Activated B cell treated with CpG ODN at 0.5 μM for 24 hours (primary cell): ENCODE measurements at places on chromosomes 2 and 18. TPM values are rescaled to one million over a fixed set of nuclear protein-coding genes. Genes with fewer than 3 reads are reported as not detected.

GRCh38 chr2:42008241-42008921, 39.4 kb upstream of the PKDCC start:
- DNase-seq: no peak

GRCh38 chr2:177147834-177148445, 64.7 kb upstream of the HNRNPA3 start:
- no peak for DNase-seq

DNA sequence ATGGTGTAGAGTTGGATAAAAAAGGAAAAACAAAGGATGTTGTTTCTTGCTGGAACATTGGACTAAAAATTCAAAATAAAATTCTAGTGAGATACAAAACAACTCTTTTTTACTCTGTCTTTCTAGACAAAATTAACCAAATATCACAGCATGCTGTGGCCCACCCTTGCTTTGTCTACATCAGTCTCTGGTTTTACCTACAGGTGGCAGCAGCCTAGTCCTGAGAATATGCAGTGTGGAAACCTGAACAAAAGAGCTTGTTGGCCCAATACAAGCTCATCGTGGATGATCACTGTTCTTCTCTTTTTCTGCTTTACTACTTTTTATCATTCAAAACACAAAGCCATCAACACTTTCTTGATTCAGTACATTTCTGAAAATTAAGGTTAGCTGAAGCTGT, 210.4 kb downstream of the CDH19 start:
- no peak for DNase-seq

GRCh38 chr2:47225061-47225783, 70.1 kb upstream of the STPG4 start:
- no peak for DNase-seq

DNA sequence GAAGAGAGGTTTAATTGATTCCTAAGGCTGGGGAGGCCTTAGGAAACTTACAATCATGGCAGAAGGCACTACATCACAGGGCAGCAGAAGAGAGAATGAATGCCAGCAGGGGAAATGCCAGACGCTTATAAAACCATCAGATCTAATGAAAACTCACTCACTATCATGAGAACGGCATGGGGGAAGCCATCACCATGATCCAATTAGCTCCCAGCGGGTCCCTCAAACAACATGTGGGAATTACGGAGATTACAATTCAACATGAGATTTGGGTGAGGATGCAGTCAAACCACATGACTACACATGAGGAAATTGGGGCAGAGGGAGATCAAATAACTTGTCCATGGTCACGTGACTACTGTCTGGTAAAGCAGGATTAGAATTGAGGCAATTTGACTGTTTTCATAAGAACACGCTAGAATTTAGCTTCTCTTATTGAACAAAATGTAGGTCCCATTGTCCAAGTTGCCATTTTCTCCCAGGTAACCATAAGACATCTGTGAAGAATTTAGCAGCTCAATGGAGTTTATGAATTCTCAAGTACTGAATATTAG, 445.1 kb upstream of the CDH20 start:
- no peak for DNase-seq

DNA sequence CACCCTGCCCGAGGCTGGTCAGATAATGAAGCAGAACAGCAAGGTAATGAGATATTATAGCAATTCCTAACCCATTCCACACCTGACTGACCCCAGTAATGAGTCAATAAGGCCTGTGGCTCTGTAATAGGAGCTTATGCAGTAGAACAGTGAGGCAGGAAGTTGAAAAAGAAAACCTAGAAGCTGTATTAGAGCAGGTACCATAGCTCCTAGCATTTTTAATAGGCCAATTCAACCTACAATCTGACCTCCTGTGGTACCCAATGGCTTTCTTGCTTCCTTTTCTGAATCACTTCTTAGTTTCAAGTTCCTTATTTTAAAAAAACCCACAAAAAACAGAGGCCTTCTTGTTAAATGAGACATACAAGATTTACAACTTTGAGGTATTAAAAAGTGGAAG, 43.6 kb upstream of the MAP2 start:
- no peak for DNase-seq

- no peak for DNase-seq
Observed at GRCh38 chr2:218357236-218358177, 850 bp downstream of the CATIP start.

GRCh38 chr18:76476665-76477561, 18.1 kb downstream of the ZNF516 start:
- no peak for DNase-seq

- DNase-seq: no peak
Observed at GRCh38 chr2:71503837-71504236, 50.5 kb downstream of the DYSF start.

DNA sequence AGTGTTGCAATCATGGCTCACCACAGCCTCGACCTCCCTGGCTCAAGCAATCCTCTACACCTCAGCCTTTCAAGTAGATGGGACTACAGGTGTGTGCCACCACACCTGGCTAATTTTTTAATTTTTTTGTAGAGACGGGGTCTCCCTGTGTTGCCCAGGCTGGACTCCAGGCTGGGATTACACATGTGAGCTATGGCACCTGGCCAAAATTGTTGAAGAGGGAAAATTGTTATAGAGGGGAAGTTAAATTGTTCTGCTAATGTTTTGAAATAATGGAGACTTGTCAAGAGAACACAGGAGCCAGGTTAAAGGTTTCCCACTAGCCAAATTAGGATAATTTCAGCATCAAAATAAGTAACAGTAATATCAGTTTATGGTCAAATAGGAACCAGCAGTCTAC, 25.1 kb downstream of the PPIG start:
- DNase-seq: no peak

- no peak for DNase-seq
Observed at GRCh38 chr2:98634406-98635092, 26.2 kb downstream of the UNC50 start.

DNA sequence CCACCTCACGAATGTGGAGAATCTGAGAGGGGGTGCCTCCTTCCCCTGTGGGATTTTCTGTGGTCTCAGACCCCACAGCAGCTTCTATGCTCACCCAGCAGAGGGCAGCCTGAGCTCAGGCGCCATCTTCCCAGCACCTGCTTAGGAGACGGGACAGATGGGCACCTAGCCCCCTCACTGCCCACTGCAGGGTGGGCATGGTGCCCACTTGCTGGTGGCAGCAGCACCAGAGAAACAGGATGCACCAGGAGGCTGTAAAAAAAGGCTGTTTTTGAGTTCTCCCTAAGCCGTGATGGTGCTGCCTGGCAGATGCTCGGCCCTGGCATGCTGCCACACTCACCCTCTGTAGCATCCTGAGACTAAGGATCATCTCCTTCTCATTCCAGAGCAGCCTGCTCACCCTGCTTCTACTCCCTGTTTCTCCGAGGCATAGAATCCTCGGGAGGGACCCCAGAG, 19.1 kb upstream of the SLC20A1 start:
- peak; percentile 55 for DNase-seq

DNA sequence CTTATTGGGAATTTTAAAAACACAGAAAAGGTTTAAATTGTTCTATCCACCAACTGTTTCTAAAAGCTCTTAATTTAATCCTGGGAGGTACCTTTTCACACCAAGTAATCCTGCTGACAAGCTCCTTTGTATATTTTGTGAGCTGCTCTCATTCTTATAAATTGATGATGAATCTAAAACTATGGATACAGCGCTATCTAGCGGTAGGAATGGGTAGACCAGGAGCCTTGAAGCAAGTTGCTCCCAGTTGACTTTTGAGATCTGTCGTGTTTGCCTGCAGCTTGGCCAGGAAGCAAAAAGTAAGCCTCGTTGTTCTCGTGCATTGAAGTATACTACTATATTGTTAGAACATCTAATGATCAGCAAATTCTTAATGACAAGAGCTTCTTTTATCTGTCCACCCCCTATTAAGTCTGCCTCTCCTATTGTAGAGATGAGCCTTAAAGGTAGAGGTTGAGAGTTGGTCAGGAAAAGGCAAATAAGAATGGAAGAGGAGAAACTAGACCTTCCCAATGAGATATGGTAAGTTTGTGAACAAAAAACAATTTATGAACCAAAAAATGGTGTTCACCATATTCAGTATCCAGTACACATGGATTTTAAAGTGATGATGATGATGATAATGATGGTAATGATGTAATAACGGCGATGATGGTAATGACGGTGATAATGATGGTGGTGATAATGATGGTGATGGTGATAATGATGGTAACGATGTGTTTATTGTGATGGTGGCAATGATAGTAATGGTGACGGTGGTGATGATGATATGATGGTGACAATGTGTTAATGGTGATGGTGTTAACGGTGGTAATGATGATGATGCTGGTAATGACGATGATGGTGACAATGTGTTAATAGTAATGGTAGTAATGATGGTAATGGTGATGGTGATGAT, 212.1 kb upstream of the NCKAP5 start:
- no peak for DNase-seq

DNA sequence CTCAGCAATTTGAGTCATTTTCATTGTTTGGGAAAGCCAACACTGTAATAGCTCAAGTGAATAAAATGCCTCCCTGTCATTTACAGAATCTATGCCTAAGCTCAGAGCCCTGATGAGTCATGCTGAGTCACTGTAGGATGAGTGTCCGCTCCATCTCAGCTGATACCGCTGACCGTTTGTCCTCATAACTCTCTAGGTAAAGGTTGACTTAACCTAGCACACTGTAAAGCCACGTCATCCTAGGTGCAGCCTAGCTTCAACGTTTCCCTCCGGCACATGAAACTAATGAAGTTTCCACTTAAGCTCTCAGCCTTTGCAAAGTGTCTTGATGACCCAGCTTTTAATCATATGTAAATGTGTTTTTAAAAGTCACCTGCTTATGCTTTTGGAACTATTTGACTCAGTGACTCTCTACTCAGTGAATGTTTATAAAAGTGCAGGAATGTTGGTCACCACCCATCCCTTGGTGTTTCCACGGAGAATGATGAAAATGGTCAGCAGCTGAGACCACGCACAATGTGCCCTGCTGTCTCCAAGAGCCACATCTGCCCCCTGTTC, 154.0 kb downstream of the PMAIP1 start:
- DNase-seq: no peak

GRCh38 chr2:139836769-139837168, 1056.6 kb upstream of the NXPH2 start:
- no peak for DNase-seq

DNA sequence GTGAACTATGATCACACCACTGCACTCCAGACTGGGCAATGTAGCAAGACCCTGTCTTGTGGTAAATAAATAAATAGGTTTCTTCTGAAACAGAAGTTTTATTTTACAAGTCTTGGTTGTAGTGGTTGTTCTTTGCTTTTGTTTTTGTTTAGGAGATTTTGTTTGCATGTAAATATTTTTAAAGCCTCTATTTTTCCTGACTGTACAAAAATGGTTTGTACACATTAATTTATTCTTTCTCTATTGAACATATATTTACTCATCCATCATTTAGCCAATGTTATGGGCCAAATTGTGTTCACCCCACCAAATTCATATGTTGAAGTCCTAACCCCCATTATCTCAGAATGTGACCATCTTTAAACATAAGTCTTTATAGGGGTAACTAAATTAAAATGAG, 580.1 kb downstream of the EPHA4 start:
- DNase-seq: no peak

- no peak for DNase-seq
Observed at GRCh38 chr2:26457695-26458364, 20.1 kb downstream of the OTOF start.

- no peak for DNase-seq
Observed at GRCh38 chr2:79793006-79793405, 280.2 kb downstream of the CTNNA2 start.

GRCh38 chr2:223560749-223561435, 41.3 kb downstream of the SCG2 start:
- DNase-seq: no peak

GRCh38 chr18:75612456-75612855, 185.0 kb upstream of the SMIM21 start:
- no peak for DNase-seq

DNA sequence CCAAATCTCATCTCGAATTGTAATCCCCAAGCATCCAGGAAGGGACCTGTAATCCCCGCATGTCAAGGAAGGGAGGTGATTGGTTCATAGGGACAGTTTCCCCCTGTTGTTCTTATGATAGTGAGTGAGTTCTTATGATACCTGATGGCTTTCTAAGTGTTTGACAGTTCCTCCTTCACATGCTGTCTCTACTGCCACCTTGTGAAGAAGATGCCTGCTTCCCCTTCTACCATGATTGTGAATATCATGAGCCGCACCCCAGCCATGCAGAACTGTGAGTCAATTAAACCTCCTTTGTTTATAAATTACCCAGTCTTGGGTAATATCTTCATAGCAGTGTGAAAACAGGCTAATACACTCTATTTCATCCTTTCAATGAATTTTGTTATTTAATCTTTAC, 446.7 kb downstream of the RNF144A start:
- no peak for DNase-seq

DNA sequence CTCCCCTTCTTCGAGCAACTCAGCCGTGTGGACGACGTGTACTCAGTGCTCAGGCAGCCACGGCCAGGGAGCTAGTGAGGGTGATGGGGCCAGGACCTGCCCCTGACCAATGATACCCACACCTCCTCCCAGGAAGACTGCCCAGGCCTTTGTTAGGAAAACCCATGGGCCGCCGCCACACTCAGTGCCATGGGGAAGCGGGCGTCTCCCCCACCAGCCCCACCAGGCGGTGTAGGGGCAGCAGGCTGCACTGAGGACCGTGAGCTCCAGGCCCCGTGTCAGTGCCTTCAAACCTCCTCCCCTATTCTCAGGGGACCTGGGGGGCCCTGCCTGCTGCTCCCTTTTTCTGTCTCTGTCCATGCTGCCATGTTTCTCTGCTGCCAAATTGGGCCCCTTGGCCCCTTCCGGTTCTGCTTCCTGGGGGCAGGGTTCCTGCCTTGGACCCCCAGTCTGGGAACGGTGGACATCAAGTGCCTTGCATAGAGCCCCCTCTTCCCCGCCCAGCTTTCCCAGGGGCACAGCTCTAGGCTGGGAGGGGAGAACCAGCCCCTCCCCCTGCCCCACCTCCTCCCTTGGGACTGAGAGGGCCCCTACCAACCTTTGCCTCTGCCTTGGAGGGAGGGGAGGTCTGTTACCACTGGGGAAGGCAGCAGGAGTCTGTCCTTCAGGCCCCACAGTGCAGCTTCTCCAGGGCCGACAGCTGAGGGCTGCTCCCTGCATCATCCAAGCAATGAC, 4.8 kb downstream of the CTDSP1 start:
- no peak for DNase-seq

CCDC85A gene
- total RNA-seq: not detected in 2 replicates

MGAT4A gene
- total RNA-seq: 12.6 and 15.7 TPM in 2 replicates

GALNT3 gene
- 13.2 and 14.4 TPM in 2 replicates for total RNA-seq

DSG4 gene
- total RNA-seq: not detected in 2 replicates

PLGLB2 gene
- 2.5 and 2.8 TPM in 2 replicates for total RNA-seq

TPRKB gene
- total RNA-seq: 26.9 and 27.1 TPM in 2 replicates

ASIC4 gene
- 0.15 TPM in 1 of 2 replicates, not detected in the other for total RNA-seq

LAMA1 gene
- not detected in 2 replicates for total RNA-seq

FHOD3 gene
- total RNA-seq: not detected in 2 replicates

ATP5F1A gene
- 336 and 348 TPM in 2 replicates for total RNA-seq

B3GNT7 gene
- 23.7 and 24.4 TPM in 2 replicates for total RNA-seq

SPATS2L gene
- total RNA-seq: 0.64 and 0.86 TPM in 2 replicates

GCG gene
- total RNA-seq: not detected in 2 replicates

CIB4 gene
- total RNA-seq: not detected in 2 replicates

SLC9A2 gene
- not detected in 2 replicates for total RNA-seq

DGUOK gene
- total RNA-seq: 70.1 and 77.4 TPM in 2 replicates

ANKRD62 gene
- total RNA-seq: not detected in 2 replicates

TMEM200C gene
- total RNA-seq: not detected in 2 replicates
